ENCODE measurements at places on chromosomes 1 and 21.

- no peaks in the 10 kb centered on the region for H3K27me3 ChIP-seq
- H3K27ac ChIP-seq: no peak overlapping the region
- H3K4me1 ChIP-seq: no peaks in the 10 kb centered on the region
Measured at GRCh38 chr1:48581270-48581669, 109.3 kb upstream of the SPATA6 start.

- H3K27ac ChIP-seq: no peak overlapping the region
- H3K4me3 ChIP-seq: no peak overlapping the region
- H3K36me3 ChIP-seq: no peaks in the 10 kb centered on the region
- H3K4me1 ChIP-seq: no peaks in the 10 kb centered on the region
- no peaks in the 10 kb centered on the region for H3K27me3 ChIP-seq
Measured at GRCh38 chr1:106836708-106837107, 219.8 kb upstream of the PRMT6 start.

GRCh38 chr1:220386494-220387195, 114.4 kb upstream of the RAB3GAP2 start:
- no peak for DNase-seq
- peaks cover 4% of the 10 kb centered on the region for H3K4me1 ChIP-seq
- no peaks in the 10 kb centered on the region for H3K27me3 ChIP-seq
- H3K4me3 ChIP-seq: no peak overlapping the region
- H3K27ac ChIP-seq: no peak overlapping the region

DNA sequence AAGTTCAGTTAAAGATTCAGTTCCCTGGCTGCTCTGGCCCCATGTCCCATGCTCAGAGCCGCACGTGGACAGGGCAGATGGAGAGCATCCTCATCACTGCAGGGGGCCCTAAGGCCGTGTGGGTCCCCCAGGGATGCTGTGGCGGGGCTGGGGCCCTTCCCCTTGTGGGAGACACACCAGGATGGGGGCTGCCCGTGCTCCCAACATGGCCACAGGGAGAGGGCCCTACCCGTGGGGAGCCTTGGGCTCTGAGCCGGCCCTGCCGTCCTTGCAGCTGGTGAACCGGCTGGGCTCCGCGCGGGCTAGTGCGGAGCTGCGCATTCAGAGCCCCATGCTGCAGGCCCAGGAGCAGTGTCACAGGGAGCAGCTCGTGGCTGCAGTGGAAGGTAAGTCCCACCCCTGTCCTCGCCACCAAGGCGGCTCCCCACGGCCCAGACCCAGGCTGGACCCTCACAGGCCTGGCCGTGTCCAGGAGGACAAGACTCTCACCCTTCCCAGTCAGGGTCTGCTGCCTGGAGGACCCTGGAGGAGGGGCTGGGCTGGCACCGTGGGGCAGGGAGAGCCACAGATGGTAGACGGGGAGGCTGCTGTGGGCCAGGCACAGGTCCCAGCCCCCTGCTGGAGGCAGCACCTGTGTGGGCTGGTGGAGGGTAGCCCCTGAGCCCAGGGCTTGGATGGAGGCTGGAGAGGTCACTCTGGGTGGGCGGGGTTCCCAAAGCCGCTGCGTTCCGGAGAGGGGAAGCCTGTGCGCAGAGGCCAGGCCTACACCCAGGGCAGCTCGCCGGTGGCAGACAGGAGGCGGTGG, 53.8 kb downstream of the TRIM11 start:
- no peak overlapping the region for H3K4me3 ChIP-seq
- no peak overlapping the region for H3K27ac ChIP-seq
- H3K27me3 ChIP-seq: no peaks in the 10 kb centered on the region
- H3K36me3 ChIP-seq: peaks cover 5% of the 10 kb centered on the region

DNA sequence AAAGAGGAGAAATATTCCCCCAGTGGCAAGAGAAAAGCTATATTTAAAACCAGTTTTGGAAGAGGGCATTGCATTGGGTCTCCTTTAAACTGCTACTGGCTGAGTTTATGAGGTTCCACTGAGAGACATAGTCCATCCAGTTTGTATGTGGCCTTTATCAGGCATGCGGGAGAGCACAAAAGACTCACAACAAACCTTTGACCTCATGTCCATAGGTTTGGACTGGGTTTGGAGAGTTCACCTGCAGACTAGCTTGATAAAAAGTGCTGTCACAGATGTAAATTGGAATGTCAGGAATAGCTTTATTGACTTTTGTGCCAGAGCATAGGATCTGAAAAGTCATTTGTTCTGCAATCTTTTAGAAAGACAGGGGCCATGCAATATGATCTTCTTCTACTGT, 131.0 kb upstream of the NRIP1 start:
- no peak overlapping the region for H3K27ac ChIP-seq
- H3K36me3 ChIP-seq: no peaks in the 10 kb centered on the region
- DNase-seq: no peak
- H3K4me1 ChIP-seq: peaks cover 15% of the 10 kb centered on the region

- no peaks in the 10 kb centered on the region for H3K27me3 ChIP-seq
- no peak overlapping the region for H3K4me3 ChIP-seq
- no peak for DNase-seq
- peaks cover 22% of the 10 kb centered on the region for H3K36me3 ChIP-seq
- peaks cover 13% of the 10 kb centered on the region for H3K4me1 ChIP-seq
Measured at GRCh38 chr1:151314137-151314875, 12.9 kb downstream of the PI4KB start.

DNA sequence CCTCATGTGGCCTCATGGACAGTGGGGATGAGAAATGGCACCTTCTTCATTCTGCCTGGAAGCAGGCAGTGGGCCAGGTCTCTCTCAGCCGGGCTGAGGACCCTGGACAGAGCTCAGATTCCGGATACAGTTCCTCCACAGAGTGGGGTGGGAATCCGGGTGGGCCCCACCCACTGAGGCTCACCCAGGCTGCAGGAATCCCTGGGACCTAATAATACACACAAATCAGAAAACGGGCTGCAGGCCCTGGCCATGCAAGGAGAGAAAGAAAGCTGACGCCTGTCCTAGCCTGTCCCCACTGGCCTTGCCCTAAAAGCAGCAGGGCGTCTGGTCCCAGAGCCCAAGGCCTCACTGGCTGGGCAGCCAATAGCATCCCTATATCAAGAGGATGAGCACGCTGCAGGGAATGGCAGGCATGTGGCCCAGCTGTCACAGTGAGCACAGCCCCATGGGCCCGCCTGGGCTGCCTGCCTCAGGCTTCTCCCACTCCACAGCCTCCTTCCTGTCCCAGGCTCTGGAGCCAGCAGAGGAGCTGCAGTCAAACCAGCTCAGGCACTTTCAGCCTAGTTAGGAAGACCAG, 25.3 kb downstream of the ACTA1 start:
- peaks cover 19% of the 10 kb centered on the region for H3K4me1 ChIP-seq
- no peaks in the 10 kb centered on the region for H3K36me3 ChIP-seq
- no peak overlapping the region for H3K4me3 ChIP-seq
- H3K27me3 ChIP-seq: peaks cover 38% of the 10 kb centered on the region
- H3K27ac ChIP-seq: no peak overlapping the region

DNA sequence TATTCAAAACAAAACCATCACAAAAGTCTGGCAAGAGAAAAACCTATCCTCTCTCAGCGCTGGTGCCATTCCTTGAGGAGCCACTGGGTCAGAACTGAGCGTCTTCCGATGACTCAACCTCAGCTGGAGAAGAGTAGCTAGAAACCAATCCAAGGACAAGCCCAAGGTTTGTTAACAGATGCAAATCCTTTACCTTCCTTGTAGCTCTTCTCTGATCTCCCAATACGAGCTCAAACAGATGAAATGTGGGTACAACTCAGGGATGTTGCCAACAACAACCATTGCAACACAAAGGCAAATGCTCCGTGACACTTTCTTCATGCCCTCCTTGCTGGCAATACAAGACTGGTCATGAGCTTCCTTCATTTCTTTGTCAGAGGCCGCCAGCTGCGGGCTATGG, 337.1 kb downstream of the SIPA1L2 start:
- no peak for DNase-seq
- no peaks in the 10 kb centered on the region for H3K36me3 ChIP-seq
- no peak overlapping the region for H3K4me3 ChIP-seq

- no peak overlapping the region for H3K4me3 ChIP-seq
- no peak for DNase-seq
- no peaks in the 10 kb centered on the region for H3K36me3 ChIP-seq
- H3K4me1 ChIP-seq: peaks cover 2% of the 10 kb centered on the region
- peaks cover 4% of the 10 kb centered on the region for H3K27me3 ChIP-seq
Measured at GRCh38 chr1:41452704-41453290, 31.7 kb downstream of the EDN2 start.

DNA sequence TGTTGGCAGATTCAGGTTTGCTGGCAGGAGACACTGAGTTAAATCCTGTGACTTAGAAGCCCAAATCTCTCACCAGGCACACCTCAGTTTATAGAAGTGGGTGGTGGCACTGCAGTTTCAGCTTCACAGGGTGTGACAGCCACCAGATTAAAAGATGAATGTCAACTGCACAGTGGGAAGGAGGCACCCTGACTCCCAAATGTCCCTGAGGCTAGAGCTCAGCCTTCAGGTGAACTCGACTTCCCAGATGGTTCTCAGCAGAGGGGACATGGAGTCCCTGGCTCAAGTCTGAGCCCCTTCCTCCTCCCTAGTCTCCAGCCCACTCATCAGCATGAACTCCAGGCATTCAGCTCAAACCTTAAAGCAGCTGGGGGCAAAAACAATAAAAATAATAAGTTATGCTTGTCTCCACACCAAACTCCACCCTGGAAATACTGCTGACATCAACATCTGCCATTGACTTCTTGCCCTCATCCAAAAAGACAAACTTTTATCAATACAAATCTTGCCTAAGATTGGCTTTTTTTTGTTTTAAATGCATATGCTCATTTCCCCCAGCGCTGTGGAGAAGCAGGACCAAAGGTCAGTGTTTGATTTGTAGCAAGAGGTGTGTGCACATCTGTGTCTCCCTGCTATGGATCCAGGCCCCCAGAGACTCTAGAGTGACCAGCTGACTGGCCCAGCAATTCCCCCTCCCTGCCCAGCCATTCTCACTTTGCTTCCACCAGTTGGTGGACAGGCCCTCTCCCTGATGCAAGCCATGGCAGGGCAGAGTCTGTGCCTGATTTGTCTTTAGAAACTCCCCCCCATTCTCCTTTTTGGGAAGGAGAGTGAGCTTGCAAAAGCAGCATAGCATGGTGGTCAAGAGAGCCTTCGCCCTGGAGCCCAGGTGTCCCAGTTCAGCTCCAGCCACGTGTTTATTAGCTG, 18.5 kb upstream of the S100A7 start:
- no peak for DNase-seq
- H3K36me3 ChIP-seq: no peaks in the 10 kb centered on the region
- H3K4me3 ChIP-seq: no peak overlapping the region
- H3K27me3 ChIP-seq: no peaks in the 10 kb centered on the region
- no peaks in the 10 kb centered on the region for H3K4me1 ChIP-seq

DNA sequence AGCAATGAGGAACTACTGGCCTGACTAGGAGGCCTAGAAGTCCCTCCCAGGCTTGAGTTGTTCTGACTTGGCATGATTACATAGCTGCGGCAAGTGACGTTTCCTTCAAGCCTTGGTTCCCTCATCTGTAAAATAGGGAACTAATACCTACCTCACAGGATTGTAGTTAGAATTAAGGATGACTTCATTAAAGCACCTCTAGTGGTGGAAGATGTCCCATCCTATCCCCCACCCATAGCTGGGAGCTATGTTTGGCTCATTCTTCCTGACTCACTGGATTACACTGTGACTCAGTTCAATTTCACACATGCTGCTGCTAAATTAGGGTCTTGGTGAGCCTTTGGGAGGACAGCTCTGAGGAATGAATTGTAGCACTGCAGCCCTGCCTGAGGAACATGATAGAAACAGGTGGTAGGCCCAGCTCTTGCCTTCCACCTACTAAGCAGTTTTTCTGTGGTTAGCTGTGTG, 6.0 kb upstream of the SHISA4 start:
- H3K4me1 ChIP-seq: peaks cover 4% of the 10 kb centered on the region
- DNase-seq: no peak
- no peak overlapping the region for H3K27ac ChIP-seq
- peaks cover 16% of the 10 kb centered on the region for H3K36me3 ChIP-seq
- H3K4me3 ChIP-seq: no peak overlapping the region

DNA sequence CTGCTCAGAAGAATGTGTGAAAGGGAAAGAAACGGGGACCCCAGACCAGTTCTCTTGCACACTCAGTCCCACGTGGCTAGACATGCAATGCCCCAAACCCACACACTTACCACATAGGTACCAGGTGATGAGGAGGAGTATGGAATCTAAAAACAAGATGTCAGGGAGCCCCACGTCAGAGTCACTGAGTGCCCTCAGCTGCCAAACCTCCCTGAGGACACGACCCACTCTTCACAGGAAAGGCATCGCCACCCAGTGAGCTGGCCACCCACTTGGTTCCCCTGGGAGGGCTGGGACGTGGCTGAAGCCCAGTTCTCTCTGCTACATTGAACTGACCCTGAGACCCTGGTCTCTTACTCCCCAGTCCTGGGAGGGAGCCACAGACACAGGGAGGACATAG, 41.4 kb downstream of the MRPL37 start:
- H3K36me3 ChIP-seq: peaks cover 95% of the 10 kb centered on the region
- no peaks in the 10 kb centered on the region for H3K27me3 ChIP-seq
- DNase-seq: no peak
- no peak overlapping the region for H3K4me3 ChIP-seq
- no peak overlapping the region for H3K27ac ChIP-seq

- H3K27ac ChIP-seq: no peak overlapping the region
- no peak overlapping the region for H3K4me3 ChIP-seq
- no peaks in the 10 kb centered on the region for H3K36me3 ChIP-seq
- H3K27me3 ChIP-seq: no peaks in the 10 kb centered on the region
- peak; percentile 43 for DNase-seq
- H3K4me1 ChIP-seq: peaks cover 13% of the 10 kb centered on the region
Measured at GRCh38 chr1:63198871-63199394, 123.4 kb upstream of the FOXD3 start.

- H3K36me3 ChIP-seq: no peaks in the 10 kb centered on the region
- H3K4me1 ChIP-seq: peaks cover 63% of the 10 kb centered on the region
- H3K4me3 ChIP-seq: peak overlapping the region; percentile 50
- DNase-seq: no peak
- H3K27ac ChIP-seq: peak overlapping the region; percentile 70
Measured at GRCh38 chr1:156660752-156661112, 16.5 kb downstream of the NES start.

DNA sequence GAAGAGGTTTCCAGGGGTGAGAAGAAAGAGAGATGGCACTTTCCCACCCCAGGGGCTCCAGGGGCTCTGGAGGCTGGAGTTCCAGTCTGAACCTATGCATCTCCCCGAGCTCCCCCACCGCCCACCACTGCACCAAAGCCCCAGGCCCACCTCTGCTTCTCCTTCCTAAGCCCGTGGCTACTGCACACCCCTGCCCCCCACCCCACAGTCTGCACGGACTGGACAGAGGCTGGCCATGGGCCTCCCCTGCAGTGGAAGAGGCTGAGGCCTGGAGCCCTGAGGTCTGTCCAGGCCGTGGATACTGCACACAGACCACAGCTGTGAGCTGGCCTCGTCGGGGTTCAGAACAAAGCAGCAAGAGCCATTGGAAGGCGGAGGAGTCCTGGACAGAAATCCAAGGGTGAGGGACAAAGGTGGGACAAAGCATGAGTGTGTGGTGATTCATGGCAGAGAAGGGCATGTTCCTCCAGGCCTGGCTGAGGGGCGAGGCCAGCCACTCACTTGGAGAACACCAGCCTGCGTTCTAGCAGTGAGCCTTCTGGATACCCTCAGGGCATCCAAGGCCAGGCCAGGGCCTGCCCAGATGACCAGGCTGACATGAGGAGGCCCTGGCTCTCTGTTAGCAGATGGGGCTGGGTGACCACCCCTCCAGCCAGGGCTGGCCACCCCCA, 244.8 kb upstream of the VAMP3 start:
- H3K27ac ChIP-seq: no peak overlapping the region
- DNase-seq: no peak
- H3K27me3 ChIP-seq: no peaks in the 10 kb centered on the region
- H3K4me1 ChIP-seq: peaks cover 5% of the 10 kb centered on the region

GRCh38 chr1:93471911-93472310, 24.0 kb downstream of the FNBP1L start:
- no peaks in the 10 kb centered on the region for H3K4me1 ChIP-seq
- H3K27ac ChIP-seq: no peak overlapping the region
- H3K4me3 ChIP-seq: no peak overlapping the region
- peaks cover 7% of the 10 kb centered on the region for H3K36me3 ChIP-seq
- no peak for DNase-seq
- no peaks in the 10 kb centered on the region for H3K27me3 ChIP-seq

Measured in neuronal stem cell (in vitro differentiated cells).